ENCODE measurements at places on chromosomes 1 and 21.

- DNase-seq, result no peak
Observed at GRCh38 chr1:173210716-173211231, 3.6 kb upstream of the TNFSF4 start.

DNA sequence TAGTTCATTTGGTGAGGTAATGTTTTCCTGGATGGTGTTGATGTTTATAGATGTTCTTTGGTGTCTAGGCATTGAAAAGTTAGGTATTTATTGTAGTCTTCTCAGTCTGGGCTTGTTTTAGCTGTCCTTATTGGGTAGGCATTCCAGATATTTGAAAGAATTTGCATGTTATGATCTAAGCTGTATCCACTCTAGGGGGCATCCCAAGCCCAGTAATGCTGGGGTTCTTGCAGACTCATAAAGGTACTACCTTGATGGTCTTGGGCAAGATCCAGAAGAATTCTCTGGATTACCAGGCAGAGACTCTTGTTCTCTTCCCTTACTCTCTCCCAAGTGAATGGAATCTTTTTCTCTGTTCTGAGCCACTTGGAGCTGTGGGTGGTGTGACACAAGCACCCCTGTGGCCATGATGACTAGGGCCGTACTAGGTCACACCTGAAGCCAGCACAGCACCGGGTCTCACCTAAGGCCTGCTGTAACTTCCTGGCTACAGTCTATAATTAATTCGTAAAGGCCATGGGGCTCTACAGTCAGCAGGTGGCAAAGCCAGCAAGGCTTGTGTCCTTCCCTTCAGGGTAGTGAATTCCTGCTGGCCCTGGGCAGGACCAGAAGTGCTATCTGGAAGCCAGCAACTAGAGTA, 74.8 kb upstream of the PDE4B start:
- DNase-seq, result no peak

DNA sequence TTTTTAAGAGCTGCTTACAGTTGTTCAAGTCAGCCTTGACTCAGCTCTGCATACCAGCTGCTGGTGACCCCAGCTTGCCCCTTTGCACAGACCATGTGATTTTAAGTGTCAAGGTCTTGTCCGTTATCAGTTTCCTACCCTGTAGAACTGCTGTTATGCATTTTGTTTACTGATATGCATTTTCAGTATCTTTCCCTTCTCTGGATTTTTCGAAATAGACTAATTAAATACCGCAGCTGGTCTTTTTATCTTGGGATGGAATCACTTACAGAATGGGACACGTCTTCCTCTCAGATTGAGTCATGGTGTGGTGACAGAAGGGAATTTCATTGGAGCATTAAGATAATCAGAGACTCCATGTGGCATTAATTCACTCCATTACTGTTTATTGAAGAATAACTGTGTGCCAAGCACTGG, 145.6 kb downstream of the FMN2 start:
- DNase-seq, result no peak

DNA sequence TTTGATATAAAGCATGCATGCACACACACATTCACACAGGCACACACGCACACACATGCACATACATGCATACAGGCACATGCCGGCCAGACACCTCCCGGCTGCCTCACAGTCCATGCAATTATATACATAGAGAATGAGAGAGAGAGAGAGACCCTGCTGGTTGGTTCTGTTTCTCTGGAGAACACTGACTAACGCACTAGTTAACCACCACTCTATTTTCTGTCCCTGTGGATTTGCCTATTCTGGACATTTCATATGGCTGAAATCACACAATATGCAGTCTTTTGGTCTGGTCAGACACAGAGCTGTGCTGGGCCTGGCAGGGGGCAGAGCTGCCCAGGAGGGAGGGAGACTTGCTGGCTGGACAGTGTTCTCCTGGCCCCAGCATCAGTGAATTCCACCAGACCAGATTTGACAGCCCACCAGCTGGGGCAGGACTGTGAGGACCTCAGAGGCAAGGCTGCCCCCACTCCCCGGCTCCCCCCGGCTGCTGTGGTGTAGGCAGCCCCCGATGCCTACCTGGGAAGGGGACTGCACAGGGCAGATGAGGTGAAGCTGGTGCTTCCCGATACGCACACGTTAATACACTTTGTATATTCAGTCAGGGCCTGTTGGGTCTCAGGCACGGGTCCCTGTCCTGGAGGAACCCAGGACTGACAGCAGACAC, 152.2 kb downstream of the NPHP4 start:
- no peak for DNase-seq

DNA sequence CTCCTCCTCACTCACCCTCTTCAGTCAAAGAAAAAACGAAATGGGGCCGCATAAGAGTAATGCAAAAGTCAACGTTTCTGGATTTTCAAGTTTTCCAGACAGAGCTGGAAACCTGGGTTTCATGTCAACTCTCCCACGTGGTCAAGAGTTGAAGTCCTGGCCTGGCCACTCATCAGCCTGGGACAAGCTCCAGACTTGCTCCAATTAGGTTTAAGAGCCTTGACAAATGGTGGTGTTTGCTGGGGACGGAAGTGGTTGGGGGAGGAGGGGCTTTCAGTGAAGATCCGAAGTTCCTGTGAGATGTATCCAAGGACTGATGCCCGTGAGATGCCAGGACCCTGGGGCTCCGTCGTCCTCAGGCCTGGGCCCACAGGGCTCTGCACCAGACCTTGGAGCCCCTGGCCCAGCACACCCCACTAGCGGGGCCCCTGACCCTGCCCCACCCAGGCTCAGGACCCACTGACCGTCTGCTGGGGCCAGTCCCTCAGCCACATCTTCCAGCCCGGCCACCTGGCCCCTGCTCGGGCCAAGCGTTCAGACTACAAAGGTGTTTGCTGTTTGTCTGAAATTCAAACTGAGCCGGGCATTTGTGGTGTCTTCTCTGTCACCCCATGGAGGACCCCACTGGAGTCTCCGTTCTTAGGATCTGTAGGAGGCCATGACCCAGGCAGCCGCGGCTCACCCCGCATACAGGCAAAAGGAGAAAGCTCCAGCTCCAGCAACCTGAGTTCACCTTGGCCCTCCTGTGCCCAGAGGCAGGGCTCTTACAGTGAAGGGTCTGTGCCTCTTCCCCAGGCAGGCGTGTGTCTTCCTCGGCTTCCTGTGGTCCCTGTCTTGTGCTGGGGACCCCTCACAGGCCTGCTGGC, 53.3 kb downstream of the SIK1 start:
- DNase-seq, result no peak

- DNase-seq, result no peak
Observed at GRCh38 chr1:245008761-245009160, 144.4 kb upstream of the HNRNPU start.

DNA sequence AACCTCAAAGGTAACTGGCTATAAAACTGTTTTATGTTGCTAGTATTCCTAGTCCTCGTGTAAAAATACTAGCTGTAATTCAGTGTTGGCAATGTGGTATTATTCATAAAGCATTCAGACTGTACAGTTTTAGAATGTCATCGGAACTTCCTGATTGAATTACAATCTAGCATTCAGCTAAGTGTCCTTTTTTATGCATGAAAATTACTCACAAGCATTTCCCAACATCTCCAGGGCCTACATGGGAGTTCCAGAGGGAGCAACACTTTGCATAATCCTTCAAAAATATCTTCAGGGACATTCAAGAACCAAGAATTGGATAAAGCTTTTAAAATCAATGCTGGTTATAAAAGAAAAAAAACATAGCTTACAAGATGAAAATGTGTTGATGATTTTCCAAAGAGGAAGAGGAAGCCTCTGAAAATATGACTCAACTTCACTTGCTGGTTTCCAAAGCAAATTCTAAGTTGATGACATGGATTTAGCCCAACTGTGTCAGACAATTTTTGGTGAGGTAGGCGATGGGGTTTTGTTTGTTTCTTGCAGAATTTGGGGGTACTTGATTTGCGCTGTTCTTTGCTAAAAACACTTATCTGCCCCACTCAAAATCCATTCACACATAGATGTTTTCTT, 137.8 kb downstream of the SLC44A5 start:
- DNase-seq, result no peak

DNA sequence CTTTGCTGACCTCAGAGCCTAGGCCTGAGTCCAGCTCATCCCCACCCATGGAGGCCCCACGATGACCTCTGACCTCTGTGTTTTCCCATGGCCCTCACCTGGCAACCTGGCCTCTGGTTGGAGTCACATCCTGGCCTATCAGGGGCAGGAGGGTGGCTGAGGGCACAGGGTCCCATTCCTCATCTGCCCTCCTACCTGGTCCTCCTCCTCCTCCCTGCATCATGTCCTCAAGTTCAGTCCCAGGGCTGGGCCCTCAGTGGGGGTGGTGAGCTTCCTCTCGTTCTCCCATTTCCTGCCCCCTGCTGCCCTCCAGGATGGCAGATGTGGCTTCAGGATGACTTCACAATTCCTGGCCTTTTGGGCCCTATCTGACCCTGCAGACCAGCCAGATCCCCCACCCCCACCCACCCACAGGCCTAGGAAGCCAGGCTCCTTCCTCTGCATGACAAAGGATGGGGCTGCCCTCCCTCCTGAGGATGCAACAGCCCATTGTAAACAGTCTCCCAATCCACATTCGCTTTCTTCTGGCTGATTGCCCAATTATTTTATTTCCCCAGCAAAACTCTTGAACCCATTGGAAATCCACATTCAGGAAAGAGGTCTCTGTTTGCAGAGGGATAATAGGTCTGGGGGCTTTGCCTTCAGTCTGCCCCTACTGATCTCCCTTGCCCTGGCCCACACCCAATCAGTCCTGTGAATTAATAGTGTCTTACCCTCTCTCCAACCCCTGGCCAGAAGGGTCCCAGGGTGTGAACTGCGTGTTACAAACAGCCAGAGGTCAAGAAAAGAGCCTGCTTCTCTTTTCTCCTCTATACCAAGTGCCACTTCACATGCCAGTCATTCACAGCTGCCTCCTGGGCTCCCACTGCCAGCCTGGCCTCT, 10.3 kb upstream of the LEFTY1 start:
- DNase-seq, result peak; percentile 98

DNA sequence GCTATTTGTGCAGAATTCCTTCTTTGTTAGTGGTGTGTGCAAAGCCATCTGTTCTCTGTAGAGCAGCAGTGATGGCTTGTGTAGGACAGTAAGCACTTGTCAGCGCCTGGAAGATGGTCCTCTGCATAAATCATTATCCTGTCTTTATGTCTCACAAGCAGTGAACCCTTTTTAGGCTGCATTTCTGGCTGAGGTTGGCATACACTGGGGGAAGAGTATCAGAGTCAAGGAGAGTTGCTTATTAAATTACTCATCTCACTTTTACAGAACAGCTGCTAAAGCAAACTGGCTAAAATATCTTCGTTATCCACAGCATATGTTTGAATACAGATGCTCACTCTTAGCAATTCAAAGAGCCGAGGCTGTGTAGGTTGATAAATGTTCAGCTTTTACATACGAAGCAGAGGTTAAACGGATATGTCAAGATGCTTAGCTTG, 54.6 kb upstream of the NCAM2 start:
- no peak for DNase-seq

GRCh38 chr1:32100359-32100758, 7.5 kb upstream of the KPNA6 start:
- no peak for DNase-seq

DNA sequence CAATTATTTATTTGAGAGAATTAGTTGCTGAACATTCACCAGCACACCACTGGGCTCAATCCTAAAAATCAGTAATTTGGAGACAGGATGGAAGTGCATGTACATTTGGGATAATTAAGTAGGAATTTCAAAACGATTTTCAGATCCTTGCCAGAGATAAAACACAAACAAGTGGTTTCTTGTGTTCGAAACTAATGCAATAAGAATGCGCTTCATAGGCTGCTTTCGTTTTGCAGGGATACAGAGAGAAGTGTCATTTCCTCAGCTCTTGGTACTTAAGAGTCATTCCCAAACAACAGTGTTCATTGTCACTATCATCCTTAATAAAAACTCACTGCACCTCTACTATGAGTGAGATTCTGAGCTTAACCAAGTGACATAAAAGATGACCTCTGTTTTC, 20.6 kb upstream of the USP24 start:
- no peak for DNase-seq

DNA sequence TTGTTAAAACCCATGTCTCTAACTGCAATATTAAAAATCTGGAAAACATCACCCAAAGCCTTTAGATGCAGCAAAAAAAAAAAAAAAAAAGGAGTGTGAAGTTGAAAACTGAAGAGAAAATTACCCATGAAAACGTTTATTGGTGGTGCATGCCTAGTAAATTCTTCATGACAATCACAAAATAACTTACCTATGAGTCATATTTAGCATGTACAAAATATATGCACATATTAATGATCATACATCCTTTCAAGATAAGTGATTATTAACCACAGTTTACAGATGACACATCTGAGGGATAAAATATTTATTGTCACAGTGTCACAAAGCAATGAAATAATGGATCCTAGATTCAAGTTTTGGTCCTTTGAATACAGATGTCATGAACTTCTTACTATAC, 505.2 kb upstream of the NR5A2 start:
- no peak for DNase-seq

DNA sequence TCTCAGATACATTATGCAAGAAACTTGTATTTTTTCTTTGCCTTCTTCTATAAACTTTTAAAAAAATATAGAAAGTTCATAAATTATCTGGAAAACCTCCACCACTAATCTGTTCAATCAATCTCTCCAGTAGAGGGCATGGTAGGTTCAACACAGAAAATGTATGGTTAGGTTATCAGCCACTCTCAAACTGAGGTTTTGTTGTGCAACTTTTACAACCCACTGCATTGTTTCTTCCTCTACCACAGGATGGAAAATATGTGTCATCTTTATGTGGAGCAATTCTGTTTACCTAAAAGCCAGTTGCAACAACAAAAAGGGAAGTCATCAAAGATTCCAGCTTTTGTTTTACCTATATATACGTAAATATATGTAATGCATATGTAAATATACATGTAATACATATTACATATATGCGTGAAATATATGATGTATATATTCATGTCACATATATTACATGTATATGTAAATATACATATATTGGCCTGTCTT, 3.0 kb upstream of the RGS2 start:
- DNase-seq, result no peak

- DNase-seq, result peak; percentile 90
Observed at GRCh38 chr1:200971955-200972711, 51.4 kb downstream of the KIF21B start.

- DNase-seq, result no peak
Observed at GRCh38 chr1:110976089-110976488, 12.4 kb upstream of the LRIF1 start.

DNA sequence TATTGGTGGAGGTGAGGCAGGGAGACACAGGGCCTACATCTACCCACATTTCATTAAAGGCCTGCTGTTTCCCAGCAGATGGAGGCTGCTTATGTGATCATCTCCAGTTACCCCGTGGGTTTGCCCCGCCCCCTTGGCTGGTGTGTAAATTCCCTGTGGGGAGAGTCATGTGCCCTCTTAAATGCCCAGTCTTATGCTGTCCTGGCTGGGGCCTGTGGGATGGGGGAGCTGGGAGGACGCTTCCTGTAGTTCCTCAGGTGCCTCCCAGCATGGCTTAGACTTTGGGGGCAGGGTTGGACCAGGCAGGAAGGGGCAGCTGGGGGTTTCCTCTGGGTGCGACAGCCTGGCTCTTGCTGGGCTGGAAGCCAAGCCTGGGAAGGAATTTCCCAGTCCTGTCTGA, 15.5 kb upstream of the CITED4 start:
- peak; percentile 66 for DNase-seq
